ENCODE measurements at places on chromosomes 2 and 18.

DNA sequence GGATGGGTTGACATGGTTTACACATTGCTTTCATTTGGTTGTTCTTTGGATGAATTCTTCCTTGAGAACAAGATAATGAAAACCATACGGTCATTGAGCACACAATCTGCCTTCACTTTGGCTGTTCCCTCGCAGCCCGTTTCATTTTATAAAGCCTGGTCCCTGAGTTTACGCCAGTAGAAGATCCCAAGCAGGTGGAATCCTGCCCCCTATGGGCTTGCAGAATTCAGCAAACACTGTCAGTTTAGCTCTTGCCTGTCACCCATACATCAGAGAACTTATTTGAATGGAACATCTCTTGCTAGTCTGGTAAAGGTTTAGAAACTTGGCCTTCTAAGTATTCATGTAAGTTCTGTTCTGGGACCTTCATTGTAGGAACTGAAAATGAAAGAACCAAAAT, 666.4 kb upstream of the ZEB2 start:
- no peak for DNase-seq

GRCh38 chr2:41598161-41598894, 449.5 kb upstream of the PKDCC start:
- no peak for DNase-seq

DNA sequence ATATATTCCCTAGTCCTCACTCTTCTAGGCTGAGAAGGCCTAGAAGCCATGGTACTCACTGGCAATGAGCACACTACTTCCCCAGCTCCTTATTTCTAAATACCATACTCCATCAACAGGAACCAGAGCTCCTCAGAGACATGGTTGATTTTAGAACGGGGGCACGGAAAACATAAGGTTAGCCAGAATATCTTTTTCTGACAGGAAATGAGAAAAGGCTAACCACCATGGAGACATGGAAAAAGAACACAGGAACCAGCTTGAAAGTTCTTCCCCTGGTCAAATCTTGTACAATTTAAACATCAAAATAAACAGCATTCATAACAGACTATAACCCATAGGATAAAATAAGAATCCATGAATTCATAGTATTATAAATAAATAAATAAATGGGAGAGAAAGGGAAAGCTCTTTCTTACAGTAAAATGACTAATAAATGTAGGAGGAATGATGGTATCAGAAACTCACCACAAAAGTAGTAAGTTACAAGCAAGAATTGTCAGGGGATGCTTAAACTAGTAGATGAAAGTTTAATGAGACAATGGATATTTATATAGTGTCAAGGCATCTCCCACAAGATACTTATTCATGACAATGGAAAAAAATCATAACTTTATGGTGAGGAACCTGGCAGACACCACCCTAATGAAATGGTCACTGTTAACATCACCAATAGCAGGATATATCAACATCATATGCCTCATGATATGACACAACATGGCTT, 20.6 kb upstream of the GCC2 start:
- no peak for DNase-seq

- DNase-seq: no peak
These were observed 5.4 kb upstream of the POLI start for GRCh38 chr18:54263904-54264336.

DNA sequence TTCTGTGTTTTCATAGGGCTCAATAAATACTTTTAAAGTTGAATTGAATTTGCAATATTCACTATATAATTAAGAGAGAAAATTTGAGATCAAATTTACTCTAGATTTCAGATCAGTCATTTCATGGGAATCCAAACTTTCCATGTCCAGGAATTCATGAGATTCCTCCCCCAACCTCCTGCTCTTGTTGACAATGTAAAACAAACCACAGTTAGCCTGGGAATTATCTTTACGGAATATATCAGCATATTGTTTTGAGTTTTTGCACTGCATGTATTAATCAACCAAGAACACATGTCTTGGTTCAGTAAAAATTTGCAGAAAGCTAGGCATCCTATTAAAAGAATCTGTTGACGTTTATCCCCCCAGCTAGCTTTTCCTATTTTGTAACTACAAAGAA, 42.3 kb downstream of the CYP1B1 start:
- DNase-seq: no peak

- no peak for DNase-seq
These were observed 134.5 kb downstream of the ASB1 start for GRCh38 chr2:238561230-238561629.

- DNase-seq: no peak
These were observed 199.7 kb downstream of the SMAD2 start for GRCh38 chr18:47730795-47731194.

DNA sequence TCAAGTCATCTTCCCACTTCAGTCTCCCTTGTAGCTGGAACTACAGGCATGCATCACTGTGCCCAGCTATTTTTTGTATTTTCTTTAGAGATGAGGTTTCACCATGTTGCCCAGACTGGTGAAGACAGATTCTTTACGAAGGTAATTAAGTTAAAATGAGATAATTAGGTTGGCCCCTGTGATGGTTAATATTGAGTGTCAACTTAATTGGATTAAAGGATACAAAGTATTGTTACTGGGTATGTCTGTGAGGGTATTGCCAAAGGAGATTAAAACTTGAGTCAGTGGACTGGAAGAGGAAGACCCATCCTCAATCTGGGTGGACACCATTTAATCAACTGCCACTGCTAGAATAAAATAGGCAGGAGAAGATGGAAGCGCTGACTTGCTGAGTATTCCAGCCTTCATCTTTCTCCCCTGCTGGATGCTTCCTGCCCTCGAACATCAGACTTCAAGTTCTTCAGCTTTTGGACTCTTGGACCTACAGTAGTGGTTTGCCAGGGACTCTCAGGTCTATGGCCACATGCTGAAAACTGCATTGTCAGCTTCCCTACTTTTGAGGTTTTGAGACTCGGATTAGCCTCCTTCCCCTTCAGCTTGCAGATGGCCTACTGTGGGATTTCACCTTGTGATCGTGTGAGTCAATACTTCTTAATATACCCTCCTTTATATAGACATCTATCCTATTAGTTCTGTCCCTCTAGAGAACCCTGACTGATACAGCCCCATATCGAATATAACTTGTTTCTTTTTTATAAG, 269.1 kb downstream of the TMX3 start:
- no peak for DNase-seq
